ENCODE measurements at places on chromosomes 6 and 20.

GRCh38 chr6:145629478-145629877 is 105.8 kb downstream of the EPM2A start:
- no peak for DNase-seq

- no peak for DNase-seq
Measured at GRCh38 chr20:19539191-19539590, 218.9 kb upstream of the RIN2 start.

DNA sequence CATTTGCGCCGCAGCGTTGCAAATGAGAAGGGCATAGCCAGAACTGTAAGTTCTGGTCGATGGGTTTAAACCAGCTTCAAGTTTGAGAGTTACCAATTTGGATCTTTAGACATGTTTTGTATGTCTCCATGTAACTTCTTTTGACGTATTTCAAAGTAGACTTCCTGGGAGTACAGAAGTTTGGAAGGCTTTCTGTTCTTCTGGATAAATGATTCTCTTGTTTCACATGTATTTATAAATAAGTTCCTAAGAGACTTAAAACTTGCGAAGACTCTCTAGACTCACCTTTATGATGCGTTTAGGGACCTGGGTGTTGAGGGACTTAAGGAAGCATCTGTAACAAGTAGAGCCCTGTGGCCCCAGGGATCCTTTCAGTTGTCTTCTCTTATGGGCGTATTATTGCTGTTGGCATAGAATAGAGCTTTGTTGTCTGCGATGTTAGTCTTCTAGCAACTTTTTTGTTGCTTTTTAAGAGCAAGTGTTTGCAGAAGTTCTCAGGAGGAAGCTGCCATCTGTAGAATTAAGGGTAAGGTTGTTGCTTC is 1.3 kb downstream of the CDYL start:
- DNase-seq, result no peak

DNA sequence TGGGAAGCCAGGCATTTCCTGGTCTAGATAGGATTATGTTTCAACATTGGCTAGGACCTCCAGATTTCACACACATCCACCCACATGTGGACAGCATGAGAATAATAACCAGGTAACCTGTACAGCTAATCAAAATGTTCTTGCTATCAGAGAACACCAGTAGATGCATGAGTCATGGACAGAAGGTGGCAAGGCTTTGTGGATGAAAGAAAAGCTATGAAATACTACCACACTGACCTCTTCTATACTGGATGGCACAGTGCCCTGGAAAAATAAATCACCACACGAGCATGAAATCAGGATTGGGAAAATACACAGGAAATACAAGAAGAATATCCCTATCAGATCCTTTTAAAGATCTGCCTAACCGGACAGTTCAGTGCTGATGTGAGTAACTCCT is 113.0 kb downstream of the GMDS start:
- no peak for DNase-seq

GRCh38 chr6:3782876-3783832 is 31.6 kb upstream of the PXDC1 start:
- no peak for DNase-seq

GRCh38 chr20:8155812-8156211 is 23.7 kb downstream of the PLCB1 start:
- DNase-seq, result no peak

DNA sequence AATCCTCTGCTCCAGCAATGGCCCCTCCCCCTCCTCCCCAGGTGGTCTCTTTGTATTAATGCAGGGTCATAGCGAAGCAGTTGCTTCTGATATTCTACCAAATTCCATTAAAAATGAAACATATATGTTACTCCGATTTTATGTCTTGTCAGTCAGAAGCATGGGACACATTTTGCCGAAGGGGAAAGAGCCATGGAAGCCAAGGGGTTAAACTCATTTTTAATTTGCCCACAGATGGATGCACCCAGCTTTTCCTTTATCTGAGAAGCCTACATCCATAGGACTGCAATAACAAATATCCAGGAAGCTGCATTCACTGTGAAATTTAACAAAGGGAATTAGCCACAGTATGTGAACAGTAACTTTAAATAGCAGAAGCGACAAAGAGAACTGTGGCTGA is 688.2 kb downstream of the QKI start:
- DNase-seq, result no peak

DNA sequence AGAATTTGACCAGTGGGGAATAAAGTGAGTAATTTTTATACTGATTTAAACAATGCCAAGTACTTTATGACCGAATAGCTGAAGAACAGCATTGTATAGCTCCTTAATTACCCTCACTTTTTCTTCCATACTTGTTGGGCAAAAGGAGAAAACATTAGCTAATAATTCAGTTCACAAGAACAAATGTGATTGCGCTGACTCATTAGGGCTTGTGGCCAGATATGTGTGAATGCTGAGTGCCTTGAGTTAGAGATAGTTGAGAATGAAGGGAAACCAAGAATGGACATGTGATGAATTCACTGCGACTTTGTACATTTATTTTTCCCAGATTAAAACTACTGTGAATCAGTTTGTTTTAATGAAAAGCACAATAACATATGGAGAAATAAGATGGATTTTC is 669.4 kb downstream of the TFAP2A start:
- no peak for DNase-seq

- no peak for DNase-seq
Measured at GRCh38 chr6:75633045-75633444, 31.4 kb downstream of the SENP6 start.

GRCh38 chr6:155333414-155333813 is 19.1 kb upstream of the TFB1M start:
- no peak for DNase-seq

DNA sequence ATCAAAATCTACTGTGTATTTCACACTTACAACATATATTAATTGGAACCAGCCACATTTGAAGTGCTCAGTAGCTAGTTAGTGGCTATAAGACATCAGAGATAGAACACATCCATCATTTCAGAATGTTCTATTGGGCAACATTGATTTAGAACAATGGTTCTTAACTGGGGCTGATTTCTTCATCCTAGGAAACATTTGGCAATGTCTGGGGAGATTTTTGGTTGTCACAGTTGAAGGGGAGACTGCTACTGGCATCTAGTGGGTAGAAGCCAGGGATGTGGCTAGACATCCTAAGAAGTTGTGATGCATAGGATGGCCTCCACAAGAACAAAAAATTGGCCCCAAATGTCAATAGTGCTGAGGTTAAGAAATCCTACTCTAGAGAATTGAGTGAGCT is 132.5 kb downstream of the OLIG3 start:
- DNase-seq, result no peak

- DNase-seq, result no peak
Measured at GRCh38 chr6:88548891-88549505, 382.9 kb upstream of the CNR1 start.

DNA sequence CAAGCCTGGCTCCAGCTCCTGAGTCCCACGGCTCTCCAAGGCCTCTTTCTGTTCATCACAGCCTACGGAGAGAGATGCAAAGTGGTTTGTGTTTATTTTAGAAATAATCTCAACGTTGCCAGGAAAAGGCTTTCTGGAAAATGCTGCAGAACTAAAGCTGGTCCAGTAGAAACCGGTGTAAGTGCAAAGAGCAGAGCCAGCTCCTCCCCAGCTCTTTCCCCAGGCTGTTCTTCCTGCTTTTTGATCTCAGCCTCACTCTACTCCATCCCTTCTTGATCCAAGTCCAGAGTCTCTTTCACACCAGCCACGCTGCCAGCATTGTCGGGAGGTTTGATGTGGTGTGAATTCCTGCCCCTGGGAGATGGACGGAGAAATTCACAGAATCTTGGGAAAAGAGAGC is 69.8 kb downstream of the TMEM170B start:
- no peak for DNase-seq

GRCh38 chr6:30357678-30358540 is 13.0 kb downstream of the RPP21 start:
- peak; percentile 75 for DNase-seq

- DNase-seq, result no peak
Measured at GRCh38 chr6:155461556-155461955, 5.9 kb upstream of the NOX3 start.

Data from activated CD8-positive, alpha-beta memory T cell treated with anti-CD3 and anti-CD28 coated beads for 24 hours (primary cell).